ENCODE measurements at places on chromosomes 13 and 19.

DNA sequence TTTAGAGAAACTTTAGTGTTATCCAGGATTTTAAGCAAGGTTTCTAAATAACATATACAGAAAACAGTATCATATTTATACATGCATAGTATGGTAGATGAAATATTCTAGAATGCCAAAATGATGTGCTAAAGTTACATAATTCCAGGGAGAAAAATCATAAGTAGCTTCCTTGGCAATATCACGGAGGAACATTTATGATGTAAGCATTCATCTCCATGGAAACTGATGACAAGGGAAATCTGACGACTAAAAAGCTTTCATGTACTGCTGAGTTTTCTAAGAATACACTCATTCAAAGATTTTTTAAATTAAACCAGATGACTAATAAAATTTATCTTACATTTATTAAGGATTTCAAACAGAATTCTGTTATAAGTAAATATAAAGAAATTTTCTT lies 4.7 kb downstream of the TEX30 start:
- no peak for DNase-seq

- no peak for DNase-seq
These were observed 4.2 kb downstream of the ZNF506 start for GRCh38 chr19:19817357-19817756.

- no peak for DNase-seq
These were observed 95.0 kb upstream of the IRS2 start for GRCh38 chr13:109881347-109881725.

- DNase-seq, result no peak
These were observed 4.6 kb upstream of the ACTL9 start for GRCh38 chr19:8703223-8703622.

DNA sequence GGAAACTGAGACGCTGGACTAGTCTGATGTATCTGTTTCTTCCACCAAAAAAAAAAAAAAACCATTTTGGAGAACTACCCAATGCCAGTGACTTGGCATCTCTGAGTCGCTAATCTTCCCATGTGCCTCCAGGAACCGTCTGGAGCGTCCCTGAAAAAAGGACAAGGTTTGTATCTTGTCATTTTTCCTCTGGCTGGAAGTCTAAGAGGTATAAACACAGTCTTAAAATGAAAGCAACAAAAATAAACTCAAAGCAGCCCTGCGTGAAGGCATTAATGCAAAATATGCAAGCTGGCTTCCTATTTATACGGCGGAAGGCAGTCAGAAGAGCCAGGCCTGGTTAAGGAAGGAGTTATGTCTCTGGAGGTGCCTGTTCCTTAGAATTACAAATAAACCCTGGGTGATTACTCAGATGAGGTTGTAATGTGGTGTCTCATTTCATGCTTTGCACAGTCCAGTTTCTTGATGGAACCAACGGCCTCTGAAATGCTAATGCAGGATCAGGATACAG lies 20.3 kb downstream of the ACTN4 start:
- DNase-seq, result no peak

DNA sequence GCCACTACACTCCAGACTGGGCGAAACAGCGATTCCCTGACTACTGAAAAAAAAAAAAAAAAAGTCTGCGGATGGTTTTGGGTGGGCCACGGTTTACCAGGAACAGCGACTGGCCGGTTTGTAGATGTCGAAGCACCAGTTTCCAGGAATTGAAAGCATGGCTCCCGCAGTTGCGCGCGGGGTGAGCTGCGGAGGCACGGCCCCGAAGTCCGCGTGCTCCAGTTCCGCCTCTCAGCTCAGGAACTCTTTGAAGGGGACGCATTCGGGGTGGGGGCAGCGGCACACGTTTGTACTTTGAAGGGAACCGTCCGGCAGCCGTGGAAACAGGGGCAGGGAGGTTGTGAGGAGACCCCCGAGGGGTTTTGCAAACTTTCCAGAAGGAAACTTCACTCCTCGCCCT lies 27.1 kb upstream of the PABPC3 start:
- no peak for DNase-seq

DNA sequence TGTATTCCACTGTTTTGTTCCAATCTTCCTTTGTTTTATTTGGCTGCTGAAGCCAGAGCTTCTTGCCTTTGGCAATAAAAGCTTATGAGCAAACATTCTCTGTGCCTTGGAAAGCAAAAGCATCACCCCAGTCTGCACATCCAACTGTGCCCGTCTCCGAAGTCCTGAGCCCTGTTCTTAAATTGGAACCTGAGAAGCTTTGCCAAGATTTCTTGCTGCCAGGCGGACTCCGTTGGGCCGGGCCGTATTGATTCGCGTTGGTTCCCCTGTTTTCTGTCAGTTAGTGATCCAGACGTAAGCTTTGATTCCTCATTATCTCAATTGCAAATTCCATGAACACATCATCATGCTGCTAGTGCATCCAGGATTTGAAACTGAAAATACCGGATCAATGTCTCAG lies 793.0 kb downstream of the OLFM4 start:
- no peak for DNase-seq

GRCh38 chr19:46221981-46222610 lies 7.4 kb upstream of the IGFL1 start:
- DNase-seq, result no peak
